ENCODE measurements at places on chromosomes 1 and 21.

DNA sequence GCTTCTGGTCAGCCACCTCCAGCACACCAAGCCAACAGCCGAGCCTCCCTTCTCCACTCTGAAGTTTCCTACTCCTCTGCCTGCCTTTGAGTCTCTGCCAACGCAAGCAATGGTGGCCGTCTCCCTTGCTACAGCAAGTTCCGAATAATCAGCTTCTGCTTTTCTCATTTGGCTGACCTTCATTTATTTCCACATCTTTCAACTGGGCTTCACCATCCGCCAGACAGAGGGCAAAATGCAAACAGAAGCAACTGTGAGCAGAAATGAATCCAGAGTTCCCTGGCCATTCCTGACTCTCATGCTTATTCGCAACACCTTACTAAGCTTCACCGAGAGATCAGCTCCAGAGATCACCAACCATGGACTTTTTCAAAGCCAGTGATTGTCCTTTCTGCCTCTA lies 621.0 kb downstream of the NPHP4 start:
- no peak for DNase-seq

DNA sequence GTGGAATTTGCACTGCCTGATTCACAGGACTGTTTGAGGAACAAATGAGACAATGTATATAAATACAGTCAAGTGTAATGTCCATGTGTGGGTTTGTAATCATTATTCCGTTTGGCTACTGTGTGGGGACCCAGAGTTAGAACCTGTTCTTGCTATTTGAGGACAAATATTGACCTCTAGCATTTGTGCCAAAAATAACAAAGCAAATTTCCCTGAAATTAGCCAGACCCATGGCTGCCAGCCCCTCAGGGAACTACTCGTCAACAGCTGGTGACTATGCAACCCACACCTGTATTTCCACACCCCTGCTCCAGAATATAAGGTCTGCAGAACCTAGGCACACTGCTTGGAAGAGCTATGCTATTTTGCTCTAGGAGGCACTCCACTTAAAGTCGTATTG lies 70.7 kb downstream of the KCNJ6 start:
- DNase-seq, result no peak

DNA sequence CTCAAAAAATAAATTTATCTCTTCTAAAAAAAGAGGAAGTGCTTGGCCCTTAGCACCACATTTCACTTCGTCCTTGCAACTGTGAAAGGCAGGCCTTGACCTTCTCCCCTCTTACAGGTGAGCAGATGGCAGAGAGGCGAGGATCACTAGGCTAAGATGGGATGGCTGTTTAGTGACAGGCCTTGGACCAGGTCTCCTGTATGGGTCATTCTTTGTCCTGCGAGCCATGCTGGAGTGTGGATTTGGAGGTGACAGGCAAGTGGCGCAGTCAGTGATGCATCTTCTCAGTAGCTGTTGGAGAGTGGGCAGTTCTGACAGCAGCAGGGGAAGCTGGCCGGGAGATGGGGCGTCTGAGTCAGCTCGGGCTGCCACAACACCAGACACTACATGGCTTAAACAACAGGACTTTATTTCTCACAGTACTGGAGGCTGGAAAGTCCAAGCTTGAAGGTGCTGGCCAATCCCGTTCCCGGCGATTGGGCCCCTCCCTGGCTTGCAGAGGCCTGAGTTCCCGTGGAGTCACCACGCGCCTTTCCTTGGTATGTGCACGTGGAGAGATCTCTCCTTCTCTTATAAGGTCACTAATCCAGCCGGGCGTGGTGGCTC lies 16.5 kb downstream of the SLC27A3 start:
- DNase-seq, result no peak

DNA sequence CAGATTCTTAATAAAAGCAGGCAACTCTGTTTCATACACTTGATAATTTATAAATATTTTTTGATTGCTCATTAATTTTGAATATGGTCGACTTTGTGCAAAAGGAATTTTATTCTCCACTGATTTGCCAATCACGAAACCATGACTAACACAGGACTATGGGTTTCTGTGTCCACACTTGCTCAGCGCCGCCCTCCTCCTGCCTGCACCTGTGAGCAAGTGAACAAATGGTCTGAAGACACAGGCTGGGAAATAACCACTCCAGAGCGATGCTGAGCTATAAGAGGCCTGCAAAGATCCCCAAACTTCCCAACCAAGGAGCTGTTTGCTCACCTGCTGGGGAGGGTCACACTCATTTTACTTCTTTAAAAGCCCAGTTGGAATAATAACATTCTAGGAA lies 19.6 kb downstream of the ABCB10 start:
- DNase-seq, result no peak

DNA sequence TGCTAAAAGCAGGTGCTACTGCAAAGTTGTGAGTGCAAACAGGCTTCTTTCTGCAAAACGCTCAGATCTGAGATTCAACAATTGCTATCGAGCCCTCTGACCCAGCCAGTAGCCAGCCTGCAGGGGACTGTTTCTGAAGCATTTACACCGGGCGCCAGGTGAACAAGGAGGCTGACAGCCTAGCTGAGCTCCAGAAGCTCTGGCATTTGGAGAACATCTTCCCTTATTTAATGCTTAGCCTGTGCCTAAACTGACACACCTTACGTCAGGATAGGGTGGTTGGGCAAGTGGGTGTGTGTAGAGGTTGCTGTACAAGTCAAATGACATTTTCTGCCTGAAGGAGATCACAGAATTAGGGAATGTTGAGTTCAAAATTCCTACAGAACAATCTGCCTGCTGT lies 15.8 kb upstream of the PLA2G2C start:
- no peak for DNase-seq

DNA sequence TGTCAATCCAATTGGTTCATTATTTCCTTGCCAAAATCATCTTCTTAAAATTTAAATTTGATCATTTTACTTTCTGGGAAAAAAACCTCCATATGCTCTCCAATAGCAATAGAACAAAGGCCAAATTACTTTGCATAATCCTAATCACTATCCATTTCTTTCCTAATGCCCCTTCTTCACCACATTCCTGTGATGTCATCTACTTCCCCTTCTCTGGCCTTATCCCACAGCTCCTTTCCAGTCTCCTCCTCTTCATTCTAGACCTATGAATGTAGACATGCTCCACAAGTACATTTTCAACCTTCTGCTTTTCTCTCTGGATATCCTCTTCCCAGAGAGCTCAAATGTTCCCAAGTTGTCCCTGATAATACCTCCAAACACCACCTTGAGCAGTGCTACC lies 216.6 kb downstream of the MRPL39 start:
- DNase-seq, result no peak

GRCh38 chr1:24503870-24504523 lies 1.4 kb downstream of the RCAN3 start:
- DNase-seq, result no peak

- no peak for DNase-seq
Observed at GRCh38 chr1:29576510-29576909, 340.2 kb downstream of the PTPRU start.

DNA sequence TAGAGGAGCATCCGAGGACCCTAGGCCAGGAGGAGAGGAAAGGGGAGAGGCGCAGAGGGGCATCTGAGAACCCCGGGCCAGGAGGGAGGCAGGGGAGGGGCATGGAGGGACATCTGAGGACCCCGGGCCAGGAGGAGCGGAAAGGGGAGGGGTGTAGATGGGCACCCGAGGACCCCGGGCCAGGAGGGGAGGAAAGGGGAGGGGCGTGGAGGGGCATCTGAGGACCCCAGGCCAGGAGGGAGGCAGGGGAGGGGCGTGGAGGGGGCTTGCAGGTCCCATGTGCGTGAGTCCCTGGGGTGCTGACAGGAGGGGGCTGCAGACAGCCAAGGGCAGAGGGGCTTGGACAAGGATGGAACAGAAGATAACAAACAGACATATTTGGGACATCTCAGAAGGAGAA lies 190.0 kb upstream of the ARHGEF16 start:
- DNase-seq, result no peak

DNA sequence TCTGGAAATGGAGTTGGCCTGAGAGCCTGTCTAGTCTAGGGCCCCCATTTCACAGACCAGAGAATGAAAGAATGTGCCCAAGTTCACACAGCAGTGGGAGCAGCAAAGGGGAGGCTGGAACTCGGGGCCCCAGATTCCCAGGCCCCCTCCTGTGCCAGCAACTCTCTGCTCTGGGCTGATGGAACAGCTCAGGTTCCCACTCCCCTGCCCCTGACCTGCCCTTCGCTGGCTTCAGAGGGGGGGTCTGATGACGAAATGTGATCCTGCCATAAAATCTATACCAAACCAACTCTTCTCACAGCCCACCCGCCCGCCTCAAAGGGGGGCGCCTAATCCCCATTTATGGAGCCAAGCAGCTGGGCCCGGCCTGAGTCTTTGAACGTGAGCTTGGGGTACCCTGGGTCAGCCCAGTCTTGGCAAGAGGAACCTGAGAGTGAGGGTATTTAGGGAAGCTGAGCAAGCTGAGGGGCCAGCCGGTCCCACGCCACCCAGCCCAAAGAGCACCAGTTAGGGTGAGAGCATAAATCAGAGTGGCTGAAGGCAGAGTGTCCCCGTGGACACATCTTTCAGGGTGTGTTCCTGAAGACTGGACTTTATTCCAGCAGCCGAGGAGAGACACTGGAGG lies 65.0 kb downstream of the FOXD2 start:
- DNase-seq, result no peak

DNA sequence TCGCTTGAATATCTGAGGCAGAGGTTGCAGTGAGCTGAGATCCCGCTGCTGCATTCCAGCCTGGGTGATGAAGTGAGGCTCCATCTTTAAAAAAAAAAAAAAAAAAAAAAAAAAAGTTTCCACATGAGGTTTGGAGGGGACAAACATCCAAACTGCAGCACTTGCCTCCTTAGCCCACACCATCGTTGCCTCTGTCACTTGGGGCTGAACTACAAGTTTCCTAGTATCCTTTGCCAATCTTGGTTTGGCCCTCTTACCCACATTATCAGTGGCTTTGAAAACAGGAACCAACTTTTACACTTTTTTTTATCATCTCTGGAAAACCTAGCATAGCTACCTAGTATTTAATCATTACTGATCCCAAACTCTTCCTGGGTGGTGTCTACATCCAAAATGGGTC lies 59.2 kb downstream of the CLSTN1 start:
- no peak for DNase-seq

GRCh38 chr1:211900441-211900840 lies 69.9 kb upstream of the LPGAT1 start:
- DNase-seq, result no peak

DNA sequence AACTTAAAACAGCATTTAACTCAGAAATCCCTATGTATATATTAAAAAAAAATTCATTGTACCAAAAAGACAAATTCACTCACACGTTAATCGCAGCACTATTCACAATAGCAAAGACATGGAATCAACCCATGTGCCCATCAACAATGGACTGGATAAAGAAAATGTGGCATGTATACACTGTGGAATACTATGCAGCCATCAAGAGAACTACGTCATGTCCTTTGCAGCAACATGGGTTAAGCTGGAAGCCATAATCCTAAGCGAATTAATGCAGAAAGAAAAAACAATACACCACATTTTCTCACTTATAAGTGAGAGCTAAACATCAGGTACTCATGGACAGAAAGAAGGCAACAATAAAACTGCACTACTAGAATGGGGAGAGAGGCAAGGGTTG lies 99.4 kb downstream of the FAF1 start:
- no peak for DNase-seq

- DNase-seq, result no peak
Observed at GRCh38 chr1:109875874-109876273, 34.8 kb upstream of the CSF1 start.

GRCh38 chr21:41973427-41973831 lies 19.6 kb upstream of the C2CD2 start:
- DNase-seq, result peak; percentile 34

DNA sequence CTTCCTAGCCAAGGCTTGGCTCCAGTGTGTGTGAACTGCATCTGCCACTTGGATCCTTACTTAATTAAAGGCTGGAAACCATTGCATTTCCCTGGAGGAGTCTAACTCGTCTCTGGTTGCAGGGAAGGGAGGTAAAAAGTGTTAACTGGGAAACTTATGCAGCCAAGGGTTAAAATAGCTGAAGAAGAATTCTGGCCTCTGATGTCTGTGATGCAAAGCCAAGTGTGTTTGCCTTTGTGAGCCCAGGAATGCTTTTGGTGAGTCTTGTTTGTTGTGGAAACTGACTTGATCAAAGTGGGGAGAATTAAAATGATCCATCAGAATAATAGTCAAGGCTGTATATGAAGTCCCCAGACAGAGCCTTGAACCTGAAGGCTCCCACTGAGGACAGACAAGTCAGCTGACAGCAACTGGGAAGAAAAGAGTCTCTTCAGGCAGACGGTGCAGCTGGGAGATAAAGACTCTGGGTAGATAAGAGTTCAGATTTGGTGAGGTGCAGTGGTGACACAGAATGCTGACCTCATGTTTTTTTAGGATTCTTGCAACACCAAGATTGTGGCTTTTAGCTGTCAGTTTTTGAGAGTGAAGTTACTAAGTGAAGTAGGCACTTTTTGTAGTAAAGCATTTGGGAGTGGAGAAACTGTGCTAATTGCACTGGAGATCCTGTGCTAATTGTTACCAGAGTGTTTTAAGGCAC lies 59.5 kb upstream of the WLS start:
- DNase-seq, result no peak

- DNase-seq, result peak; percentile 94
Observed at GRCh38 chr1:180530501-180530900, 28.1 kb upstream of the ACBD6 start.

DNA sequence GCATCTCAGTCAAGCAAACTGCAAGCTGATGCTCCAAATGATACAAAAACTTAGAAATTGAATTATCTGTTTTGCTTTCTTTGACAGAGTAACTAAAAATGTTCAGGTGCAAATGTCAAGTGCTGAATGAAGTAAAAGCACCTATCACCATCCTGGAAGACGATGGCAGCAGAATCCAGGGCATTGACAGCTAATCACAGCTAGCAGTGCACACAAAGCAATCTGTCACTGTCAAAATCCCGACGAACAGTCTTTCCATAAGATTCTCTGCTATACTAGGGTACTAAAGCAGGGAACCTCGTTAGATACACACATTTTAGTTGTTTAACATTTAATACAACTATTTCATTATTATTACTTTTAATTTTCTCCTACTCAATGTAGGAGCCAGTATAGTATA lies 233.3 kb downstream of the BRINP3 start:
- no peak for DNase-seq

DNA sequence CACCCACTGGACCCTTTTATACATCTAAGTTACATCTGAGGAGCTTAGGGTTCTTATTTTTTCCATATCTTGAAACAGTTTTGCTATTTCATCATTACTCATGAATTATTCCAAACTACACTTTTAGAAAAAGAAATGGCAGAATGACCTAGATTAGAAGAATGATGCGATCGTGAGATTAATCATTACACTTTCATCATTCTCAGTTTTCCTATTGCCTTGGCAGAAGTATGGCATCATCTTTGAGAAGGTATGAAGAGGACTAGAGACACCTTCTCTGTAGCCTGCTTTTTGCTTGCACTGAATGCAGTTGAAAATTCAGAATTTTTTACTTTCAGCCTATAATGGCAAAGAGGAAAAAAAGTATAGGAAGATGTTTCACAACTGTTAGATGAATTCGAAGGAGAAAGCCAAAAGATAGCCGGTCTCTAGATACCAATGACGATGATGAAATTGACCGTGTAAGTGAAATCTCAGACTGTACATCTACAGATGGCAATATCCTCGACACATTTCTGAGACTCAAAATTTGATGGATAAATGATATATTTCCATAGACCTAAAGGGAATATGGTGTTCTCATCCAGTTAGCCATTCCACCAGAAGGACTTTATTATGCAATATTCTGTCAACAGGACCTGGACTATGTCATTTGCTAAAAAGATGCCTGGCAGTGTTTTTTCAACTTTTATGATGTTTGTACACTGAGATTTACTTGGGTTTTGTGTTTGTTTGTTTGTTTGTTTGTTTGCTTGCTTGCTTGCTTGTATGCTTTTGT lies 191.8 kb downstream of the TOMM20 start:
- no peak for DNase-seq
